ENCODE measurements at places on chromosomes 16 and 17. TPM values are rescaled to one million over a fixed set of nuclear protein-coding genes. Genes with fewer than 3 reads are reported as not detected.

CACNA1H gene
- total RNA-seq: 0.05 TPM

UNC45B gene
- total RNA-seq: not detected

MRPS34 gene
- total RNA-seq: 201 TPM

TBL3 gene
- 87.5 TPM for total RNA-seq

MYH13 gene
- not detected for total RNA-seq

- H3K4me3 ChIP-seq: no peak overlapping the region
- H3K27me3 ChIP-seq: peaks cover 5% of the 10 kb centered on the region
- DNase-seq: no peak
- H3K27ac ChIP-seq: no peak overlapping the region
- H3K4me1 ChIP-seq: peaks cover 14% of the 10 kb centered on the region
These were observed 111.7 kb downstream of the IRF8 start for GRCh38 chr16:86010680-86011141.

GRCh38 chr16:1723450-1724147, 17.6 kb downstream of the MAPK8IP3 start:
- DNase-seq: peak; percentile 86
- peaks cover 24% of the 10 kb centered on the region for H3K4me1 ChIP-seq
- no peak overlapping the region for H3K27ac ChIP-seq
- H3K4me3 ChIP-seq: no peak overlapping the region

DNA sequence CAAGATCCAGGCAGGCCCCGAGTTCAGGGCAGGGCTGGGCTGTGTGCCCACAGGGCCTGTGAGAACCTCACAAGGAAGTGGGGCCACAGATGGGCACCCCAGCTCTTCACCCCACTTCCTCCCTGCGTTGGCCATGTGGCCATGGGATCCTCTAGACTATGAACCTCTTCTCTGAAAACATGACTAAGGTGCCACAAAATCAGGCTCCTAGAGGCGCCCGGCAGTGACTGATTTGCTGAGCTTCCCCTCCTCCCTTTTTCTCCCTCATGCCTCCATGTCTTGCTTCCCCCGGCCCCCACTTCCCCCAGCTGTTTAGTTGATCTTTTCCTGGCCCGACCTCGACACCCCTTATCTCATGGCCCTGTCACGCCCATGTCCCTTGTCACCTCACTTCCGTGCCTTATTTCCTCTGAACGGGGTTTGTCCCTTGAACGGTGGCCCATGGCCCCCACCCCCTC, 87.1 kb downstream of the KCNJ12 start:
- no peak overlapping the region for H3K27ac ChIP-seq
- peaks cover 36% of the 10 kb centered on the region for H3K27me3 ChIP-seq
- peaks cover 4% of the 10 kb centered on the region for H3K4me1 ChIP-seq
- H3K4me3 ChIP-seq: no peak overlapping the region
- H3K36me3 ChIP-seq: no peaks in the 10 kb centered on the region

DNA sequence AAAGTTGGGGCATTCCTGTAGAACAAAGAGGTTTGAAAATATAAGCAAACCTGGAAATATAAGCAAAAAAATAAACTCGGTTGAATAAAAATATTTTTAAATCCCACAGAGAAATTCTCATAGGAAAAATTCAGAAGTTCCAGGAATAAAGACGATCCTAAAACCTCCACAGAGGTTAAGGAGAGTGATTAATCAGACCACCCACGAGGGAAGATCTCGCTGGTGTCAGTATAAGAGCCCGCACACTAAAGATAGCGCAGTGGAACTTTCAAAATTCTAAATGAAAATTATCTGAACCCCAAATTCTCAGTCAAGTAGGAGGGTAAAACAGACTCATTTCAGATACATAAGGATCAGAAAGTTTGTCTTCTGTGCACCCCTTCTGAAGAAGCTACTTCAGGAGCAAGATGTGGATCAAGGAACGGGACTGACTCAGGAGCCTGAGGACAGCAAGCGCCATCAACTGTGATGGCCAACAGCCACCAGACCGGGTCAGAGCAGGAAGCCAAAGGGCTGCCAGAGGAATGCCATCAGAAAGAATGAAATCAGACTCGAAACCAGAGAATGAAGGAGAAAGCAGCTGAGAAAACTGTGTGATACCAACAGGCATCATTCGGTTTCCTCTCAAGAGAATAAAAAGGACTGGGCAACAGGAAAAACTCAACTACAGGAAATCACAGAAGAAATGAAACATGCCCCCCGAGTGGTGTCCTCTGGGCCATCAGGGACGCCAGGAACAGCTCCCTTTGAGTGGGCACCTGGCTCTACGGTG, 66.9 kb downstream of the CYTH1 start:
- no peaks in the 10 kb centered on the region for H3K27me3 ChIP-seq
- no peak for DNase-seq
- H3K36me3 ChIP-seq: peaks cover 10% of the 10 kb centered on the region
- H3K27ac ChIP-seq: peak overlapping the region; percentile 78

- no peak overlapping the region for H3K27ac ChIP-seq
- H3K4me3 ChIP-seq: no peak overlapping the region
- no peaks in the 10 kb centered on the region for H3K27me3 ChIP-seq
- H3K36me3 ChIP-seq: no peaks in the 10 kb centered on the region
- DNase-seq: no peak
These were observed 51.0 kb upstream of the GAS7 start for GRCh38 chr17:10249271-10250010.

GRCh38 chr17:82939621-82940135, 99.9 kb upstream of the ZNF750 start:
- H3K4me3 ChIP-seq: no peak overlapping the region
- no peak for DNase-seq
- H3K27me3 ChIP-seq: no peaks in the 10 kb centered on the region
- H3K27ac ChIP-seq: no peak overlapping the region
- no peaks in the 10 kb centered on the region for H3K4me1 ChIP-seq
- H3K36me3 ChIP-seq: peaks cover 69% of the 10 kb centered on the region
